ENCODE measurements at places on chromosomes 16 and 17.

- DNase-seq: no peak
These were observed 30.9 kb upstream of the SLC25A19 start for GRCh38 chr17:75319904-75320691.

DNA sequence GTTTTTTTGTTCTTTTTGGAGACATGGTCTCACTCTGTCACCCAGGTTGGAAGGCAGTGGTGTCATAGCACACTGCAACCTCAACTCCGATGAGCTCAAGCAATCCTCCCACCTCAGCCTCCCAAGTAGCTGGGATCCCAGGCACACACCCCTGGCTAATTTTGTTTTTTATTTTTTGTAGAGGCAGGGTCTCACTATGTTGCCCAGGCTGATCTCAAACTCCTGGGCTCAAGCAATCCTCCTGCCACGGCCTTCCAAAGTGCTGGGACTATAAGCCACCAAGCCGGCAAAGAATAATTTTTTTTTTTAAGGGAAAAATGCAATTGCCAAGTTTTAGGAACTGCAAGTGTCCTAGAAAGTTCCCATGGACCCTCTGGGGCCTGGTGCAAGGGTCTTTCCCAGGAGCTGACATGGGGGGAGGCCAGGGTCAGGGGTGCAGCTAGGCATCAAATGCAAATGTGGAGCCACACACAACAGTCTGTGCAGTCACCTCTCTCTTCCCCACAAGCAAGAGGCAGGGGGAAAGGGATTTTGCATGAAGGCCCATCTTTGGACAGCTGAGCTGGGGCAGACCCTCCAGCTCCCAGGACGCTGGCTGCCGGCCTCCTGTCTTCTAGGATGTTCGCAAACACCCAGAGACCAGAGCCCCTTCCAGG lies 20.1 kb upstream of the BCAR1 start:
- DNase-seq: no peak

GRCh38 chr16:3009568-3010390 lies 2.9 kb upstream of the CLDN9 start:
- no peak for DNase-seq

- DNase-seq: no peak
These were observed 120.3 kb downstream of the CHD9 start for GRCh38 chr16:53175118-53175517.

GRCh38 chr17:16282522-16282921 lies 65.5 kb downstream of the PIGL start:
- DNase-seq: no peak

Data from NCI-H1694 (cell line).